T-helper 1 cell treated with Interleukin-12 subunit alpha and Interleukin-12 subunit beta and Interleukin-4 antibody, amounts not matched to agents 30 ng/mL and 1 ng/mL, for 36 hours (primary cell): ENCODE measurements at places on chromosomes 4 and X. TPM values are rescaled to one million over a fixed set of nuclear protein-coding genes. Genes with fewer than 3 reads are reported as not detected.

SMS gene
- total RNA-seq, result 46.0 and 46.3 TPM in 2 replicates

HTN3 gene
- not detected in 2 replicates for total RNA-seq

SATL1 gene
- not detected in 2 replicates for total RNA-seq

CCDC110 gene
- not detected in 2 replicates for total RNA-seq

TCEAL8 gene
- total RNA-seq, result 27.8 and 30.0 TPM in 2 replicates

TMPRSS11F gene
- not detected in 2 replicates for total RNA-seq

RBBP7 gene
- 104 and 106 TPM in 2 replicates for total RNA-seq

ARX gene
- not detected in 2 replicates for total RNA-seq

PABPC1L2B gene
- total RNA-seq, result not detected in 2 replicates

SLC26A1 gene
- 0.17 and 0.34 TPM in 2 replicates for total RNA-seq

PNMA5 gene
- total RNA-seq, result 0.34 and 0.37 TPM in 2 replicates

NAT8L gene
- 5.1 and 5.2 TPM in 2 replicates for total RNA-seq

NLGN4X gene
- not detected in 2 replicates for total RNA-seq

NUDT11 gene
- 0.71 and 1.2 TPM in 2 replicates for total RNA-seq

PF4V1 gene
- not detected in 2 replicates for total RNA-seq

TKTL2 gene
- total RNA-seq, result not detected in 2 replicates

NPFFR2 gene
- not detected in 2 replicates for total RNA-seq

GASK1B gene
- total RNA-seq, result not detected in 2 replicates

FGG gene
- total RNA-seq, result not detected in 2 replicates

PCDH11X gene
- not detected in 2 replicates for total RNA-seq

SLITRK4 gene
- not detected in 2 replicates for total RNA-seq
